ENCODE measurements at places on chromosomes 1 and 21.
A peak's percentile ranks its signal among the peaks of the same experiment; 100 is the strongest.

DNA sequence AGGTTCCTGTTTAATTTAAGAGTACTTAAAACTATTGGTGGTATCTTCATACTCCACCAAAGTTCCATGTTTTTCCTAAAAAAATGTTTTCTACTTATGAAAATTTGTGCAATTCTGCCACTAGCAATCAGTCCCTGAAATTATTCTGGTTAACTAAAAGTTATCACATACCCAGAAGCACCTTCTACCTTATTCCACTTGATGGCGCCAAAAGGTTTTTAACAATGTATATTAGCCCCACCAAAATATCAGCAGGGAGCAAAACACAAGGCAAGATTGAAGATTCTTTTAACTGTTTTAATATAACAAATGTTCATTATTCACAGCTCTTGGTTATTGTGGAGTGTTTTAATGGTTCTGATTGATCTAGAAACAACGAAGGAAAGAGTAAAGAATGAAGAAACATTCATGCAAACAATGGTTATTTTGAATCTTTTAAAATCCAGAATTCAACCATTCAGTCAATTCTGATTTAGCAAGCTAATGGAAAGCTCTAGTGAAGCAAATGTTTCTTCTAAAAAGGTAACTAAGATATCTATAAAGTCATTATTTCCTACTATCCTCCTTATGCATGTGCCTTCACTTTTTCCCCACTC lies 67.2 kb downstream of the TTLL7 start:
- no peak for DNase-seq

GRCh38 chr1:205339717-205340116 lies 17.0 kb downstream of the KLHDC8A start:
- no peak for DNase-seq

DNA sequence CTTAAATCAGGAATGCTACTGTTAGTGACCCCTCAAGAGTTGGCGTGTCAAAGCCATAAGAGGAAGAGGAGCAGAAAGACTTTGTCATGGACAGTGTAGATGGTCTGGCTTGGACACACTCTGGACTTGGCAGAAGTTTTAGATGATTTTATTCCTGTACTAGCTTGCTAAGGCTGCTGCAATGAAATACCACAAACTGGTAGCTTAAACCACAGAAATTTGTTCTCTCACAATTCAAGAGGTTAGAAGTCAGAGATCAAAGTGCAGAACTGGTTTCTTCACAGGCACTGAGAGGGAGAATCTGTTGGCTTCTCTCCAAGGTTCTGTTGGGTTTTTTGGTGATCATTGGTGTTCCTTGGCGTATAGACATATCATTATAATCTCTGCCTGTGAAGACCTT lies 869.8 kb upstream of the B3GALT2 start:
- no peak for DNase-seq

DNA sequence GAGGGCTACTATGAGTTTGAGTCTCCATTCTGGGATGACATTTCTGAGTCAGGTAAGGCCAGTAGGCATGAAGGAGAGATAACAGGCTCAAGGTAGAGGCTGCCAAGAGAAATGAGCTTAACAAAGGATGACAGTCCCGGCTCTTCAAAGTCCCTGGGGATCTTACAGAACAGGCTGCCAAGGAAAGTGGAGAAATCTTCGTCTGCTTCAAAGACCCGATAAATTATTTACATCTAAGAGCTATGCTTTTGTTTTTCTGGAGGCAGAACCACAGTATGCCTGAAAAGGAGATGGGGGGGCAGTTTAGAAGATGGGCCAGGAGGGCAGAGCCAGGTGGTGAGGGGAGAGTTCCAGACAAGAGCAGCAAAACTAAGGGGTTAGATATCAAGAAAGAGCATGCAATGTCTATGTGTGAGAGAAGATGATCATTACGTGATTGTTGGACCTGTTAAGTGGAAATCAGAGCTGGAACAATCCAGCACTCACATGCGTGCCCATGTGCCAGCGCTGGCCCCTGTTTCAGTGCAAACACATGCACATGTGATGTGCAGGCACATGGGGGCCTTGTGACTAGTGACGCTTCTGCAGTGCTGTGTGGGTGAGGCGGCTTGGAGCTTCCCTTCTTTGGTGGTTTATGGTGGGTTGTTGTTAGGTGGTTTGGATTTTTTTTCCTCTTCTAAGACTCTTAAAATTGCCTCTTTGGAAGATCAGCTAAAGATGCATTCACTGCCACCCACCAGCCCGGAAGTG lies 25.7 kb downstream of the CAMK1G start:
- no peak for DNase-seq

DNA sequence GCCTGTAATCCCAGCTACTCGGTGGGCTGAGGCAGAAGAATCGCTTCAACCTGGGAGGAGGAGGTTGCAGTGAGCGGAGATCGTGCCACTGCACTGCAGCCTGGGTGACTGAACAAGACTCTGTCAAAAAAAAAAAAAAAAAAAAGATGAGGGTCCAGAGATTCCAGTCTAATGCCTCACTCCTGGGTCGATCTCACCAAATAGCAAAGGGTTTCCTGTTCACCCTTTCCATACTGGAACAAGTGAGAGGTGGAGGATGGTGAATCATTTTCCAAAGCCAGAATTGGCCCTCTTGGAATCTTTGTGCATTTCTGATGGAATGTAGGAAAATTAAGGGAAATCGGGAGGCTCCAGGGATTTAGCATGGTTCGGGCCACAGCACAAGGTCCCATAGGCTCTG lies 58.1 kb upstream of the ZNF648 start:
- no peak for DNase-seq

- DNase-seq, result no peak
Observed at GRCh38 chr1:222157612-222158011, 390.3 kb downstream of the HHIPL2 start.

DNA sequence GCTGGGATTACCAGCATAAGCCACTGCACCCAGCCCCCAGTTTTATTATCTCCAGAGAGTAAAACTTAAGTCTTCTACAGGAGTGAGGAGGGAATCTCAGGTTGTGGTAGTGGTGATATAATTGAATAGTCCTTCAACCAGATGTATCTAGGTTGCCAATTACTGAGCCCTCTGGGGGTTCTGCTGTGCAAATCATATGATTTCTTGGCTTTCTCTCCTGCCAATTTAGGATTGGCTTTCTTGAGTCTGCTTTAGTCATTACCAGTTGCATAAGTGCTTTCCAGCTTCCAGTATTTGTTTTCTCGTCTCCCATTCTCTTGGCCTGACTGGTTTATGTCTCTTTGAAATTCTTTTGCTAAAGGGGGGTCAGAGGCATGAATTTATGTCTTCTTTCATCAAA lies 11.1 kb downstream of the CPT2 start:
- DNase-seq, result no peak

- DNase-seq, result peak; percentile 47
Observed at GRCh38 chr1:71521655-71522264, 440.9 kb upstream of the ZRANB2 start.
